Stimulated activated CD8-positive, alpha-beta memory T cell treated with anti-CD3 and anti-CD28 coated beads, Interleukin-2, amount 100 ng/mL, for 1 hour (primary cell): ENCODE measurements at places on chromosomes 2 and 18.

- no peak for DNase-seq
Measured at GRCh38 chr2:181231886-181232621, 225.1 kb upstream of the ITGA4 start.

DNA sequence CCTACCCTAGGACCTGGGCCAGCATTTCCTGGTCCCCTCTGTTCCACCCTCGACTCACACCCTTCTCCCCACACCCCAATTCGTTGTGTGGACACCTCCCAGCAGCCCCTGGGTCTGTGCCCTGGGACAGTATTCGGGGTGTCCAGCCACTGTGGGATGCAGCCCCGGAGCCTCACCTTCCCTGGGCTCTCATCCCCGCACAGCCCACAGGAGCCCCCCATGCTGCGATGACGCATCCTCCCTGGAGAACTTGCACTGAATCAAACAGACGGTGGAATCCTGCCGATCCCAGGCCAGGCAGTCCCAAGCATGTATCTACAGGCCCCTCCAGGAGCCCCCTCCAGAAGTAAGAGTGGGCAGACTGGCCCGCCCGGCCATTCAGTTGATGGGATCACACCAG, 9.7 kb downstream of the ITM2C start:
- no peak for DNase-seq

GRCh38 chr2:188333751-188334524, 42.3 kb downstream of the GULP1 start:
- DNase-seq = no peak

GRCh38 chr2:202610380-202610779, 24.4 kb upstream of the FAM117B start:
- no peak for DNase-seq

DNA sequence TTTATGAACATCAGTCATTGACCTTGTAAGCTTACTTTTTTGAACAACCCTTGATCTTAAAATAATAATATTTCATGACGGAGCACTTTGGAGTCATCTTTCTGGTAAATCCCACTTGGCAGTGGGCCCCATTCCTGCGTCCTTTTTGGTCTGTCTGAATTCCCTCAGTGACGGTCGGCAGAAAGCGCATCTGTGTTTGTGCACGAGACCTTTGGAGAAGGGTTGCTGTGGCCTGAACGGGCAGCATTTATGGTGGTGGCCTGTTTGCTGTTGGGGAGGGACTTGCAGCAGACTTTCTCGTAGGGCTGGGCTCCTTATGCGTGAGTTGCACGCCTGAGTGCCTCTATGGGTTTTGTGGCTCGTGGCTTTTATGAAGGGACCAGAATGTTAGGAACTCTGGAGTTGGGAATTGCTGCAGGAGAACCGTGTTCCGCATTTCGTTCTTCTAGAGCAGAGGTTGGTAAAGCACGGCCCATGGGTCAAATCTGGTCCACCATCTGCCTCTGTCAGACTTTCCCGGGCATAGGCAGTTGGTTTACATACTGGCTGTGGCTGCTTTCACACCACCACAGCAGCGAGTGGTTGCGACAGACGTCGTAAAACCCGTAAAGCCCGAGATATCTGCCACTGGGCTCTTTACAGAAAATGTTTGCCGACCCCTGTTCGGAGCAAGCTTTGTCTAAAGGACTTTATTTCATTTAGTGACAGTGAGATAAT, 30.8 kb downstream of the LPIN1 start:
- DNase-seq = no peak

- DNase-seq = no peak
Measured at GRCh38 chr2:3105814-3106569, 271.6 kb downstream of the EIPR1 start.

DNA sequence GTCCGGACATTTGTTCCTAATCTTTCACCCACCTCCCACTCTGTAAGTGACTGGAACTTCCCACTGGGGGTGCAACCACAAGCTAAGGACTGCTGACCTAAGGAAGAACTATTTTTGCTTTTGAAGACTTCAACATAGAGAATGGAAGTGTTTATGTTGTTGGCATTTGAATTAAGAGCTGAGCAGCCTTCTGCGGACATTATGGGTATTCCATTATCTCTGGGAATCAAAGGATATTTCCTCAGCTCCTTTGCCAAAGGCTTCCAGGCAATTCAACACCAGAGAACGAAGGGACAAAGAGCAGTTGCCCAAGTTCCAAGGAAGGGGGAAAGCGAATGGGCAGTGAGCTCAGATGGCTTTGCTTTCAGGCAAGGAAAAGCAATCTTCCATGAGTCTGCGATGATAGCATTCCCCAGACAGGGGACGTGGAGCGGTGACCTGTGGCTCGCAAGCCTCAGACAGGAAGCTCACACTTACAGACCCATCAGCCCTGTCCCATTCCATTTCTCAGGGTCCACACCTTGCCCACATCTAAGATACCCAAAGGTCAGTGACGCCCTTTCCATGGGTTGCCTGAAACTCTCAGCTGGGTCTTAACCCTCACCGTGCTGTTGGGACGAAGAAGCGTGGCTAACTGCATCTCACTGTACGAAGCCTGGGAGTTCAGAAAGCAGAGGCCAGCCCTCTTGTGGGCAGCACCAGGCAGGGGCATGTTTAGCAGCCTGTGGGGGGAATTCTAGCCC, 116.8 kb downstream of the COPS8 start:
- DNase-seq = no peak

GRCh38 chr2:230909841-230910545, 15.0 kb downstream of the GPR55 start:
- no peak for DNase-seq

DNA sequence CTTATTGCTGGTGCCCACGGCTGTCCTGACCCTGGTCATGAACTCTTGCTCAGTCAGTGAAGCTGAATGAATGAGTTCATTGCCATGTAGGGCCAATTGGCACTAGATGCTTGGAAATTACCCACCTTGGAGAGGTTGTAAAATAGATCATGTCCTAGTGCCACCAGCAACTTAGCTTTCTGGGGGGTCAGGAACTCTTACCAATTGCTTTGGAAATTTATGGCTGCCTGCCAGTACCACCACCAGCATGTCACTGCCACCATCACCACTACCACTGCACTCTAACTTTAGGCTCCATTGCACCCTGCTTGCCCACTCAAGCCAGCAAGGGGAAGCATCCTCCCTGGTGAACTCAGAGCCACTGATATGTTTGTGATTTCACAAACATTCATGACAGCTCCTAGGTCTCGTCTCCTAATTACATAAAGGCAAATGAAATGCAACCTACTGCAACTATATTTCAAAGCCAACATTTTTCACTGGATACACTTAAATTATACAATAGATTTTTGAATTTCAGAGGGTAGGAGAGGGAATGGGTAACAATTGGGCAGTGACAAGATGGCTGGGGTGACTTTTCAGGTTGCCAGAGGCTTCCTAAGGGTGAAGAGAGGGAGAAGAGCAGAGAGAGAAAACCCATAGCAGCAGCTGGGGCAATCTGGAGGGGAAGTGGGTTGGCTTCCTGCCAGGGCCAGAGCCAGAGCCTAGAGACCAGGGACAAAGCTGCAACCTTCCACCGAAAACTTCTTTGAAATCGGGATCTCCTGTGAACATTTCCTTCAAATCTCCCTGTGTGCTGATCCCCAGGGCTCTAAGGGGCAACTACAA, 3.5 kb upstream of the EMILIN1 start:
- peak; percentile 32 for DNase-seq

DNA sequence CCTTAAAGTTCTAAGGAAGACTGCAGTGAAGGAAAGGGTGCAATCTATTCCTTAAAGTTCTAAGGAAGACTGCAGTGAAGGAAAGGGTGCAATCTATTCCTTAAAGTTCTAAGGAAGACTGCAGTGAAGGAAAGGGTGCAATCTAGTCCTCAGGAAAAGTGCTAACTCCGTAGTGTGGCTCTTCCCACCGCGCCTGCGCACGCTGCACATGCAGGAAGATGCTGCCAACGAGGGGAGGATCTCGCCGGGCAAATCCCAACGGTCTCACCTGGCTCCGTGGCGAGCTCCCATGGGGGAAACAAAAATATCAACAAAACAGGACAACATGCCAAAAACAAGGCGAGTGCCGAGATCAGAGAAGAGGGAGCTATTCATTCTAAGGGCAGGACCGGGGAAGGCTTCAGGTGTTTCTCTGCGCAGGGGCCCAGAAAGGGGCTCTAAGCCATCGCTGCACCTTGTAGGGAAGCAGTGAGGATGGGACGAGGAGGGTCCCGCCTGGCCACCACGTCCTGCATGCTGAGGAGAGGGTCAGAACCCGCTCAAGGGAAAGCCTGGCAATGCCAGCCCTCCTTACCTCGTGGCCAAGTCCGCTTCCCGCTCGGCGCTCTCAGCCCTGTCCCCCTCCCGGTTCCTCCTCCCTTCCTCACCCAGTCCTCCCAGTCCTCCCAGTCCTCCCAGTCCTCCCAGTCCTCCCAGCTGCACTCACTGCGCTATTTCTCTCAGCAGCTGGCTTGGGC, 24.5 kb downstream of the TIMM21 start:
- DNase-seq = no peak

- DNase-seq = no peak
Measured at GRCh38 chr2:201579536-201579935, 63.8 kb downstream of the TMEM237 start.

DNA sequence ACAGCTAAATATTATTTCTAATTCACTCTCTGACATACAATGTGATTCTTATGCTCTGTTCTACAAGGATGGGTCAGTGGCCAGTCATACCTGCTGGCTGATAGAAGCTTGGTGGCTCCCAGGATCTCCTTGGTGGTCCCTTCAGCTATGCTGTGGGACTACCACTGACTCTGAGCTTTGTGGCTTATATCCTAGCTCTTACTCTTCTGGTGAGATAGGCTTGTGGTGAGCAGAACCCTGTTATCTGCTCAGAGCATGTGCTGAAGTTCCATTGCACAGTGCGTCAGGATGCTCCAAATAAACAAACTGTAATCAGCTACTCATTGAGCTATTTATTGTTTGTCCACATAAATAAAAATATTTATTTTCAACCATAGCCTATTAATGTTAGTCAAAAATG, 51.7 kb downstream of the MFSD6 start:
- no peak for DNase-seq

DNA sequence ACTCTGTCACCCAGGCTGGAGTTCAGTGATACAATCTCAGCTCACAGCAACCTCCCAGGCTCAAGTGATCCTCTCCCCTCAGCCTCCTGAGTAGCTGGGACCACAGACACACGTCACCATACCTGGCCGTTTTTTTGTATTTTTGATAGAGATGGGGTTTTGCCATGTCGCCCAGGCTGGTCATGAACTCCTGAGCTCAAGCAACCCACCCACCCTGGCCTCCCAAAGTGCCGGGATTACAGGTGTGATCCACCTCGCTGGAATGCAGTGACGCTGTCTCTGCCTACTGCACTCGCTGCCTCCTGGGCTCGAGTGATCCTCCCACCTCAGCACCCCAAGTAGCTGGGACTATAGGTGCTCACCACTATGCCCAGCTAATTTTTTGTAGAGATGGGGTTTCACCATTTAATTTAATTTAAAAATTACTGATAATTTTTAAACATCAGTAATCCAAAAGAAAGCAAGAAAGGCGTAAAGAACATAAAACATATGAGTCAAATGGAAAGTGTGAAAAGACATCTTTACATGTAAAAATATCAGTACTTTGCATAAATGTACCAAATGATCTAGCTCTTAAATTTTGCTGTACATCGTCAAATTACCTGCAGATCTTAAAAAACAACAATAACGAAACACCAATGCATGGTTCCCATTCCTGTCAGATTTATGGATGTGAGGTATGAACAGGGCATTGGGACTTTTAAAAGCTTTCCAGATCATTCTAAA, 2.8 kb upstream of the ZNF236 start:
- DNase-seq = no peak

DNA sequence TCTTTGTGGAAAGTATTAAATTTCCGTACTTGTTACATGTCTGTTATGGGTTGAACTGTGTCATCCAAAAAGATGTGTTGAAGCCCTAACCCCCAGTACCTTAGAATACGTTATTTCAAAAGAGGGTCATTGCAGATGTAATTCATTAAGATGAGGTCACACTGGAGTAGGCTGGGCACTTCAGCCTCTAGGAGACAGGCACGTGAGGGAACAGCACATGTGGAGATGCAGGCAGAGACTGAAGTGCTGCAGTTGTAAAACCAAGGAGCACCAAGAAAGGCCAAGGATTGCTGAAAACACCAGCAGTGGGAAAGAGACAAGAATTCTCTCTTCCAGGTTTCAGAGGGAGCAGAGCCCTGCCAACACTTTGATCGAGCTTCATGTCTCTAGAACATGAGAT, 4.6 kb upstream of the RHBDD1 start:
- no peak for DNase-seq

GRCh38 chr18:43222501-43222900, 54.8 kb downstream of the SYT4 start:
- no peak for DNase-seq

DNA sequence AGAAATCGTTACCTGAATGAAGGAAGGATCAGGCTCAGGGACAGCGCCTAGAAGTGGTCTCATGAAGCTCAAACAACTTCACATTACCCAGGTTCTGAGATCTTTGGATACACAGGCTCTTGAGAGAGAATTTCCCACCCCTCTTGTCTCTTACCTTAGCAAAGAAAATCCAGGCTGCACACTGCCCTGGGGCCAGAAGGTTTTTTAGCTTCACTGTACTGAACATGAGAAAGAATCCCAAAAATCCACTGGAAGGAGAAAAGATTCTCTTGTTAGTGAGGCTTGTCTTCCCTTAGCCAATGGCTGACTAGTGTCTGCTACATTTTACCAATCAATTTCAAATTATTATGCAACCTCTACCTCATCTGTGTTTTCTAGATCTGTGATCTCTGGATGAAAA, 101.0 kb upstream of the RIOK3 start:
- DNase-seq = no peak

- no peak for DNase-seq
Measured at GRCh38 chr2:188609321-188610049, 317.8 kb downstream of the GULP1 start.

DNA sequence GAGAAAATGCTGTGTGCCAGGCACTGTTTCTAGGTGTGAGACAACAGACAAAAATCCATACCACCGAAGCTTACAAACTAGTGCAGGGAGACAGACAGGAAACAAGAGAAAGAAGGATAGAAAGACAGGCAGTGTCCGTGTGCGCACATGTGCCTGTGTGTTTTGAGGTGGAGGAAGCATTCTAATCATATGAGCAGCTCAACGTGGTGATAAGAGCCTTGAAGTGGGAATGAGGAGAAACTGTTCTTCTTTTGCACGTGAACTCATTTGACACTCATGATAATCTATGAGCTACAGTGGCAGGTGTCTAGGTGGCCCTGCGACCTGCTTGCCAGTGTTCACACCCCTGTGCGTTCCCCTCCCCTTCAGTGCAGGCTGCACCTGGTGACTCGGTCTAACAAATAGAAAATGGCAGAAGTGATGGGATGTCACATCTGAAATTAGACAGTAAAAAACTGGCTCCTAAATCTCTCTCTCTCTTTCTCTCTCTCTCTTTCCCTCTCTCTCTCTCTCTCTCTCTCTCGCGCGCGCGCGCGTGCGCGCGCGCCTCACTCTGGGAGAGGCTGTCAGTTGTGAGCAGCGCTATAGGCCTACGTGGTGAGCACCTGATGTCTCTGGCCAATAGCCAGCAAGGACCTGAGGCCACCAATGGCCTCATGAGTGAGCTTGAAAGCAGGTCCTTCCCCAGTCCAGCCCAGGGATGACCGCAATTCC, 74.8 kb downstream of the EN1 start:
- DNase-seq = no peak
